Progenitor cell of endocrine pancreas (in vitro differentiated cells): ENCODE measurements at places on chromosomes 6 and 20. TPM values are rescaled to one million over a fixed set of nuclear protein-coding genes. Genes with fewer than 3 reads are reported as not detected.

Gene DEFB132
- total RNA-seq: not detected in 2 replicates

Gene C20orf202
- 0.26 and 0.27 TPM in 2 replicates for total RNA-seq

DNA sequence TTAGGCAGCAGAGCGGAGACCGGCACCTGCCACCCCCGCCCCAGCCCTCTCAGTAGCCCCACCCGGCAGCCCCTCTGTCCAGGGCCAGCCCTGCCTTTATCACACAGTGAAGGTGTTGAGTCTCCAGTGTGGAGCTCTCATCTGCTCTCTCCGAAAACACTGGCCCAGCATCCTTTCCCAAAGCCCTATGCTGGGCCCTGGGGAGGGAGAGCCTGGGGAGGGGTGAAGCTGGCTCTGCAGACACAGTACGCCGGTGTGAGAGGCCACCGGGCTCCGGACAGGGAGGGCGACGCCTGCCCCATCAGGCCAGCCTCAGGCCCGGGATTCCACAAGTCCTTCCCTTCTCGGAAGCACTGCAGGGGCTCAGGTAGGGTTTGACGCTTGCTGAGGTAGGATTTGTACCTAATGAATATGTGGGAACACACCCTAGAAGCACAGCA is 186.9 kb downstream of the ERMARD start:
- peaks cover 31% of the 10 kb centered on the region for H3K4me1 ChIP-seq
- H3K36me3 ChIP-seq: no peaks in the 10 kb centered on the region
- no peak for DNase-seq
- H3K4me3 ChIP-seq: no peak overlapping the region
- no peak overlapping the region for H3K27ac ChIP-seq

DNA sequence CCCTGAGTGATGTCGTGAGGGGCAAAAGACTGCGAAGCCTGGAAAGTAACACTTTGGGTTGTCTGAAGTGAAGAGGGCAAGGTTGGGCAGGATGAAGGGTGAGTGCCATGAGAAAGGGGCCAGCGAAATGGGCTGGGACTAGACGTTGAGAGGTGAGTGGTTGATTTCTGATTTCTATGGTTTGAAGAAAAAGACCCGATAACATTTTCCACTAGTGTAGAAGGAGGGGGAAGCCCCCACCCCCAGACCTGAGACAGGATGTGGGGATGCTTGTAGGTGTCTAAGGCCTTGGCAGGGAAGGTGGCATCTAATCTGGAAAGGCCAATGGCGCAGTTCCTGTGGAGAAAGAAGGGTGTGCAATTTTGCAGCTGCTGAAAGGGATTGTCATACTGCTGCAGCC is 25.3 kb upstream of the KIF3B start:
- no peak overlapping the region for H3K4me3 ChIP-seq
- H3K4me1 ChIP-seq: peaks cover 10% of the 10 kb centered on the region
- no peaks in the 10 kb centered on the region for H3K36me3 ChIP-seq
- H3K27ac ChIP-seq: no peak overlapping the region
- DNase-seq: no peak
- H3K27me3 ChIP-seq: no peaks in the 10 kb centered on the region

DNA sequence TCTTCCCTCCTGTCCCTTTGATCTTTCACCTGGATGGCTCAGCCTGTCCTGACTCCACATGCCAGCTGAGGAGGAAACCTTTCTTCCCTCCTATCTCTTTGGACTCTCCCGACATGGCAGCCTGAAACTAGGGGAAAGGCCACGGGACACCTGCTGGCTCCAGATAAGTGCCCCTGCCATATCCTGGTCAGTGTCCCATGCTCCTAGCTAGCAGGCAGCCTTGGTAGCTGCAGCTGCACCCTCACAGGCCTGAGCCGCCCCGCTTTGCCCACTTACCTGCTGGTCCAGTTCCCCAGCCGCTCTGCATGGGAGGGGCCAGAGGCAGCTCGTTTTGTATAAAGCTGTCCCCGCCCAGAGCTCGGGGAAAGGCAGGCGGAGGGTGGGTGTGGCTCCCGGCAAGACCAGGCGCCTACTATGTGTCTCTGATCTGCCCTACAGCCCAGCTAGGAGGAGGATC is 7.4 kb upstream of the SLC52A3 start:
- H3K4me1 ChIP-seq: peaks cover 27% of the 10 kb centered on the region
- H3K4me3 ChIP-seq: no peak overlapping the region
- H3K27me3 ChIP-seq: peaks cover 3% of the 10 kb centered on the region
- no peak overlapping the region for H3K27ac ChIP-seq
- H3K36me3 ChIP-seq: no peaks in the 10 kb centered on the region

GRCh38 chr20:46400828-46401477 is 5.5 kb downstream of the ELMO2 start:
- peaks cover 43% of the 10 kb centered on the region for H3K4me1 ChIP-seq
- peaks cover 5% of the 10 kb centered on the region for H3K36me3 ChIP-seq
- no peaks in the 10 kb centered on the region for H3K27me3 ChIP-seq
